ENCODE measurements at places on chromosomes 5 and 9.

GRCh38 chr5:96657068-96657467 lies 5.1 kb upstream of the CAST start:
- no peak for DNase-seq

GRCh38 chr9:137453643-137454081 lies 5.5 kb downstream of the NSMF start:
- DNase-seq, result no peak

DNA sequence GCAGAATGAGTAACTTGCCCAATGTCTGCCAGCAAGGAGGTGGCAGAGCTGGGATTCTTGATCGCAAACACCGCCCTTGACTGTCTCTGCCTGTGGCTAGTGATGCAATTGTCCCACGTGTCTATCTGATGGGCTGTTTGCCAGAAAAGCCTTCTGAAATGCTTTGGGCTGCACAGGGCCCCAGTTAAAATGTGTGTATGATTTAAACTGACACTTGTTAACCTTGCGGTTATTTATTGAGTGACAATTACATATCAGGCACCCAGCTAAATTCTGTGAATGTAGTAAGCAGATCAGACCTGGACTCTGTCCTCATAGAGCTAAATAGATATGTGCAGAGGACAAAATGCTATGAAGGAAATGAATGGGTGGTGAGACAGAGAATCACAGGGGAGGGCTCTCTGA lies 11.6 kb upstream of the IL12B start:
- no peak for DNase-seq

DNA sequence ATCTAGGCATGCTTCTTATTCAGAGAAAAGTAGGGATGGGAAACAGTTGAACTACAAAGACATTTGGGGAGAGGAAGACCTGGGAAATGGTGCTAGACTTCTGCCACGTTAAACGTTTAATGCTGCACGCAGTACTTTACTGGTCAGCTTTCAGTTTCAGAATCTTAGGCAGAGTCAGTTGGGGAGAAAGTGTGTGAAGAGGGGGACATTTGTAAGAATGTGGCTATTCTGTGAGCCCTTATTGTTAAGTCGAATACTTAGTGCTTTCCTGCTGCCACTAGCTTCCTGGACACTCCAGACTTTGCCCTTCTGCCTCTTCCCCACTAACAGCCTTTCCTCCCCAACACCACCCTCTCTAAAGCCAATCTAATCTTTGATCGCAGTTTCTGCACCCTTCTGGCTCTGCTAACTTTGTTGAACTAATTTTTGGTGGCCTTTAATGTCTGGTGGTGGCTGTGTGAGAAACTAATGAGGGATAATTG lies 6.1 kb downstream of the CYSTM1 start:
- no peak for DNase-seq

DNA sequence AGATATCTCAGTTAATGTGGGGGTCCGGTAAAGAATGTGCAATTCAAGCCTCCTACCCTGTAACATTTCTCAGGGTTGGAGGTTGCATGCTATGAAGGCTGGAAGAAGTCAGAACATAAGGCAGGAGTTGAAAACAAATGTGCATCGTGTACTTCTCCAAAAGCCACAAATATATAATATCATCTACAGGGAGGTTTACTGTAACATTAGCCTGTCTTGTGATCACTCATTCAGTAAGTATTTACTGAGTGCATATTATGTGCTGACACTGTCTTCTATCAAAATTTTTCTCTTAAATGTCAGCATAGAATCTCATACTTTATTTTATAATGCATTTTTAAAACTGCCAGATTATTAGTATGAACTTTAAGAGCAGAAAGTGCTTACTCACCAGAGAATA lies 105.6 kb upstream of the ZNF366 start:
- no peak for DNase-seq

DNA sequence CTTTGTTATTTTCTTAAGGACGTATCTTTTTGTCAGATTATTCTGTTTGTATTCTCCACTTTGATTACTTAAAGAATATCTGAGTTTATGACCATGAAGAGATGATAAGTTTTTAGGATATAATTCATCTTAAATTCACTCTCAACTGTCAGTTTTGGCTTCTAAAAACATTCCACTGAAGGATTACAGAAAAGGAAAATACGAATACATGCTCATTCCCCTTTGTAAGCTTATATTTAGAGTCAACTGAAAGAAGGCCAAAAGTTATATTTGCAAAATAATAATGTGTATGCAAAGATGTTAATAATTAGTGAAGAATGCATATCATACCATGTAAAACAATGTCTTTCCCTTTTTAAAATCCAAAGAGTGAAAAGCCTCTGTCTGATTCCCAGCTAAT lies 52.5 kb downstream of the ZNF474 start:
- DNase-seq, result no peak

GRCh38 chr9:133991964-133992779 lies at the start of gene VAV2:
TSS of gene VAV2 (minus strand) at chr9:133992324. CDS start at chr9:133992278, 46 bp downstream.
- DNase-seq, result no peak

DNA sequence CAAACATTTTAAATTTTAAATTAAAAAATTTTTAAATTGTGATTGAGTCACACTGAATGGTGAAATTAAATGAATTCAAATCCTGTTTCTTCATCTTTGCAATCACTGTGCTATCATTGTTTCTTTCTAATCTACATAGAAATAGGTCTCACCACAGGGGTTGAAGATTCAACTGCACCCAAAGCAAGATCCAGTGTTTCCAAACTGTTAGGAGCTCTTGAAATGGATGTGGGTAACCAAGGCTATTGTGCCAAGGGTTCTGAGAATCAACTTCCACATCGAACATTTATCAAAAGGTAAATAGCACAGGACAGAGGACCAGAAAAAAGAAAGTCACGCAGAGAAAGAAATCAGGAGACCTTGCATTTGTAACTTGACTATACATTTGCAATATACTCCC lies 172.6 kb upstream of the RASEF start:
- DNase-seq, result no peak
